ENCODE measurements at places on chromosomes 4 and X. TPM values are rescaled to one million over a fixed set of nuclear protein-coding genes. Genes with fewer than 3 reads are reported as not detected.

GRCh38 chrX:127726227-127726626, 326.0 kb downstream of the ACTRT1 start:
- no peaks in the 10 kb centered on the region for H3K36me3 ChIP-seq
- H3K27ac ChIP-seq = no peak overlapping the region
- H3K4me3 ChIP-seq = no peak overlapping the region
- no peaks in the 10 kb centered on the region for H3K27me3 ChIP-seq

- H3K4me3 ChIP-seq = no peak overlapping the region
- no peaks in the 10 kb centered on the region for H3K27me3 ChIP-seq
- H3K27ac ChIP-seq = no peak overlapping the region
- peaks cover 2% of the 10 kb centered on the region for H3K36me3 ChIP-seq
- no peak for DNase-seq
Observed at GRCh38 chr4:71303287-71303686, 35.5 kb upstream of the SLC4A4 start.

DNA sequence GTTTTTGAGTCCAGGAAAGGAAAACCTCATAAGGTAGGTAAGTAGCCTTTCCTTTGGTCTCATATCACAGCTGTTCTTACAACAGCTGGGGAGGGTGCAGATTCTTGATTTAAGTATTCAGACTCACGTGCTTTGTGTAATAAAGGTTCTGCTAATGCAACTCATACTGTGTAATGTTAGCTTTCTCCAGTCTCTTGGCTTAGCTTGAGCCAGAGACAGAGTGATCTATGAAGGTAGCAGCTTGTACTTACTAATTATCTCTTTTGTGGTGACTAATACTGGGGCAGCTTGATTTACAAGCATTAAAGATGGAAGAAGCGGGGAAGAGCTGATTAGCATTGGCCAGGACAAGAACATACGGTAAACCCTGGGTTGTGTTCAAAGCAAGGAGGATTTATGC, 80.3 kb downstream of the LNX1 start:
- no peak overlapping the region for H3K27ac ChIP-seq
- no peaks in the 10 kb centered on the region for H3K36me3 ChIP-seq
- no peak for DNase-seq

DNA sequence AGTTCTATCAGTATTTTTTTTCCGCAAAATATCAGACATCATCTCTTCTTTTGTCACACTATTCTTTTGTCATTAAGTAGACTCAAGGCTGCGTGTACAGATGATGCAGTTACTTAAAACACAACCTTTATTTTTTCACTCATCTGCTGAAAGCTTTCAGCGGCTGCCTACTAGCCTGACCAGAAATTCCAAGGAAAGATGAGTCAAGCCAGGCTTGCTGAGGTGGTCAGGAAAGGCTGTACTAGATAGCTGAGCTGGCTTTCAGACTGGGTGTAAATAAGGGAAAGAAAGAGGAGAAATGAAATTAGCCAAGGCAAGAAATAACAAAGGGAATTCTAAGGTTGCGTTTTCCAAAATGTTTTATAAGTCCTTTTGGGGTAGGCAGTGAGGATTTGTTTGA, 17.9 kb downstream of the STK26 start:
- DNase-seq = no peak
- H3K4me1 ChIP-seq = no peaks in the 10 kb centered on the region
- H3K36me3 ChIP-seq = no peaks in the 10 kb centered on the region
- H3K27ac ChIP-seq = no peak overlapping the region

- H3K4me3 ChIP-seq = no peak overlapping the region
- no peaks in the 10 kb centered on the region for H3K4me1 ChIP-seq
- H3K27me3 ChIP-seq = peaks cover 5% of the 10 kb centered on the region
- no peaks in the 10 kb centered on the region for H3K36me3 ChIP-seq
Observed at GRCh38 chr4:6405397-6405706, 67.1 kb downstream of the PPP2R2C start.

DNA sequence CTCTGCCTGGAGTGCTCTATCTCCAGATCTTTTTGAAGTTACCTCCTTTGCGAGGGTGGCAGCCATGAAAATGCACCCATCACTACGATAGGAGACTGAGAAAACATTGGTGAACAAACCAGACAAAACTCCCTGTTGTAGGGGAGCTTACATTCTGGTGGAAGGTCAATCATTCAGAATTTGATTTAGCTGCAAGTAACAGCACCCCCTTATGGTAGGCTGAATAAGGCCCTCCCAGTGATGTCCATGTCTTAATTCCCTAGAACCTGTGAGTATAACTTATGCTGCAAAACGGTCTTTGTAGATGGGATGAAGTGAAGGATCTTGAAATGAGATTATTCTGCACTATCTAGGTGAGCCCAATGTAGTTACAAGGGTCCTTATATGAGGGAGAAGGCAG, 5.6 kb upstream of the TEC start:
- no peak for DNase-seq
- no peaks in the 10 kb centered on the region for H3K36me3 ChIP-seq
- no peak overlapping the region for H3K27ac ChIP-seq
- H3K4me3 ChIP-seq = no peak overlapping the region

DNA sequence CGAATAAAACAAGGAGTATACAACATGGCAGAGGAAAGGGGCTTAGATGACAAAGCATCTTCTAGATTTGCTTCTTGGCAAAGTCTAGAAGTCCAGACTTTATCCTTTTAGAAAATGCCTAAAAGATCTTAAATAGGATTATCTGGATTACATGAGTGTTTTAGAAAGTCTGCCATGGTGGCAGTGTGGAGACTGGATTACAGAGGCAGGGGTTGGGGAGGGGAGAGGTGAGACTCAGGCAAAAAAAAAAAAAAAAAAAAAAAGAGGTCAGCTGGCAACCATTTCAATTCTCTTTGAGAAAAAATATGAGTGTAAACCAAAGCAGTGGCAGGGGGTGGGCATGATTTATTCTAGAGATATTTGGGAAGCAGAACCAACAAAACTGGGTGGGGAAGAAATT, 17.4 kb downstream of the ZNF827 start:
- no peak overlapping the region for H3K4me3 ChIP-seq
- DNase-seq = no peak
- no peak overlapping the region for H3K27ac ChIP-seq
- H3K36me3 ChIP-seq = no peaks in the 10 kb centered on the region
- no peaks in the 10 kb centered on the region for H3K27me3 ChIP-seq

DNA sequence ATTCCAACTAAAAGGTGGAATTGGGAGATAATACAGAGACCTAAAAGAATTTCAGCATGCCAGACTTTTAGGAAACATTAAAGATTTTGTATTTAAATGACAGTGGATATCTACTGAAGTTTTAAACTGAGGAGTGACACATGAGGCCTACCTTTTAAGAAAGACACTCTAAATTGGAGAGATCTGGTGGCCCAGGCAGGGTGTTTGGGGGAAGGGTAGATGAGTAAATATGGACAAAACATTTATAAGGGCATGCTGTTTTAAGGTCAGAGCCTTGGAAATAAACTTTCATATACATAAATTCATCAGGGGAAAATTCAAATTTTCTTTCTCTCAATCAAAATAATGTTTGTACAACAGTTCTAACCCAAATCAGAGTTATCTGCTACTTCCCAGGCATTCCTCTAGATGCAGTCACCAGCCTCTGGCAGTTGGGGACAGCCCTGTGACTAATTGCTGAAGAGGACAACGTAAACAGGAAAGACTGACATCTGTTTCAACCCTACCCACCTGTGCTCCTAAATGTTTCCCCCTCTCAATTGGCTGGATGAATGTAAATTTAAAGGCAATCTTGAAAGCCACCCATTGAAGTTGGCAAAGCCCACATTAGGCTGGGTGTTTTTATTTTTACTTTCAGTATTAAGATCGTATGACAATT, 1646.9 kb upstream of the ADGRL3 start:
- no peaks in the 10 kb centered on the region for H3K36me3 ChIP-seq
- no peaks in the 10 kb centered on the region for H3K27me3 ChIP-seq
- no peak overlapping the region for H3K4me3 ChIP-seq

DNA sequence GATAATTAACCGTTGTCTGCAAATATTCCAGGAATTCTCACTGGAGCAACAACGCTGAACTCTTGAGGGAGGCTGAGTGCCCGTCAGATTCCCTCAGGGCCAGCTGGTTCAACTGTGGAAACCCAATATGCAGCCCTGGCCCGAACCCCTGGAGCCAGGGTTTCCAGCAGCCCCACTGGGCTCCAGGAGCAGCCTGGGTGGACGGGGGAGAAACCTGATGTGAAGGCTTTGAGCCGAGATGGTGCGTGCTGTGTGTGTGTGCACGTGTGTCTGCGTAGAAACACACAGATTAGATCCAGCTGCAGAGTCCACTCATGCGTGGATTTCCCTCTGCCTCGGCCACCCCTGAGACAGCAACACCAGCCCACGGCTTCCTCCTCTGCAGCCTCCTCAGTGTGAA, 19.4 kb upstream of the SLC25A6 start:
- H3K36me3 ChIP-seq = peaks cover 29% of the 10 kb centered on the region
- H3K27me3 ChIP-seq = no peaks in the 10 kb centered on the region
- H3K4me3 ChIP-seq = no peak overlapping the region
- no peak for DNase-seq
- H3K4me1 ChIP-seq = no peaks in the 10 kb centered on the region
- H3K27ac ChIP-seq = no peak overlapping the region

- no peaks in the 10 kb centered on the region for H3K27me3 ChIP-seq
- DNase-seq = no peak
- H3K27ac ChIP-seq = no peak overlapping the region
- no peaks in the 10 kb centered on the region for H3K4me1 ChIP-seq
- H3K36me3 ChIP-seq = peaks cover 14% of the 10 kb centered on the region
- no peak overlapping the region for H3K4me3 ChIP-seq
Observed at GRCh38 chr4:145034727-145035211, 63.2 kb downstream of the ANAPC10 start.

Gene PDGFRA
- 151 TPM for total RNA-seq

Gene C1QTNF7
- 3.1 TPM for total RNA-seq

Gene RENBP
- 16.6 TPM for total RNA-seq

Gene CSAG2
- total RNA-seq = not detected
